ENCODE measurements at places on chromosomes 7 and 10.

DNA sequence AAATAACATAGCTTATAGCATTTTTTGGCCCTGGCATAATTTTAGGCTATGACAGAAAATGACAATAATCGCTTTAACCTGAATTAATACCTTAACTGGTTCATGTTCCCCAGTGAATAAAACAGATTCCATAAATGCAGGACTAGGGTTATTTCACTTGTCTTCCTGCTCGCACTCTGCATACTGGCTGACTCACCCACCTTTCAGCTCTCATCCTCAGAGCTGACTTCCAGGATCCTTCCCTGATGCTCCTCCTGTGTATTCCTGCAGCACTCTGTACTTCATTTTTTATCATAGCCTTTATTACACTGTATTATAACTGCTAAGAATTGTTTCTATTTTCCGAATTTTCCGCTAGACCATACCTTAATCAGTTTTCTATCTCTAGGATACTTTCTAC lies 123.7 kb downstream of the AVL9 start:
- DNase-seq, result no peak

- no peak for DNase-seq
Measured at GRCh38 chr7:44448922-44449583, 41.4 kb downstream of the NUDCD3 start.

GRCh38 chr10:70715853-70716795 lies 43.8 kb downstream of the ADAMTS14 start:
- DNase-seq, result no peak

- DNase-seq, result no peak
Measured at GRCh38 chr7:101754424-101755159, 62.8 kb upstream of the CUX1 start.

DNA sequence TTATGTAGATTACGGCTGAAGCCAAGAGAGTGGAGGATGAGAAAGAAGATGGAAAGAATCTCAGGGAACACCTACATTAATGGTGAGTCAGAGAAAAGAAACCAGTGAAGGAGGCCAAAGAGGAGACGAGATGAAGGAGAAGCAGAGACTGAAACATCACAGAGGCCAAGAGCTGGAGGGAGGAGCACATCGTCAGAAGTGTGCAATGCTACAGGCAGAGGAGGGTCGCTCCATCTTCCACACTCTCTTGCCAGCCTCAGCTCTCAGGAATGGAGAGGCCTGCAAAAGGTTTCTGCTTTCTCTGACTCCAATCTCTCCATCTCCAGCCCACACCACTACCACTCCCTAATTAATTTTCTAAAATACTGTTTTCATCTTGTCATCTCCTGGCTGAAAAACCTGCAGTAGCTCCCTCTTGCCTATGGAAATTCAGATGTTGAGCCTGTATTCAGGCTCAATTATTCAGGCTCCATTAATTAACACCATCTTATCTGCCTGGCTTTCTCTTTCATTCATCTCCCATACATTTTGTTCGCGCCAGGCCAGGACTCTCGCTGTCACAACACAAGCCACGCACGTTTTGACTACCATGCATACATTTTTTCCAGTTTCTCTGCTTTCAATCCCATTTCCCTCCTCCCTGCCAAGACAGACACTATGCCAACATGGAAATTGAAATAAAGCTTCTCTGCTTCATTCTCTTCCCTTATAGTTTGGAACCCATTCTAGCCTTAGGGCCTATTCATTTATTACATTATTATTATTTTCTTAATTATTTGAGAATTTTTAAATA lies 165.8 kb downstream of the INHBA start:
- DNase-seq, result no peak

- DNase-seq, result no peak
Measured at GRCh38 chr7:77498659-77499379, 38.3 kb upstream of the PTPN12 start.

- no peak for DNase-seq
Measured at GRCh38 chr7:123231021-123232000, 31.5 kb upstream of the SLC13A1 start.

DNA sequence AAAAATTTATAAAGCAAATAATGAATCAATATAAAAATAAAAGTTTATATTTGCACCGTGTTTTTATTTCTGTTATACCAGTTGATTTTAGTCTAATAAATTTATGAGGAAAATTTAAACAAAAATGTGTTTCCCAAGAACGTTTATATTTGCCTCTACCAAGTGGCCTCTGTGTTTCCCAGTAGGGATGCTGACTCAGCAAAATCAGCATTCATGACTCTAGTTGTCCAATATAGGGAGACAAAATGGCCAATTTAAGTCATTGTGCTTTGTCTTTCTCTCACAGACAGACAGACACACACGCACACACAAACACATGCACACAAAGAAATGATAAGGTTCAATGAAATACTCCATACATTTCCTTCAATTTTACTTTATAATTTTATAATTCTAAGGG lies 942.5 kb upstream of the ZWINT start:
- DNase-seq, result no peak

DNA sequence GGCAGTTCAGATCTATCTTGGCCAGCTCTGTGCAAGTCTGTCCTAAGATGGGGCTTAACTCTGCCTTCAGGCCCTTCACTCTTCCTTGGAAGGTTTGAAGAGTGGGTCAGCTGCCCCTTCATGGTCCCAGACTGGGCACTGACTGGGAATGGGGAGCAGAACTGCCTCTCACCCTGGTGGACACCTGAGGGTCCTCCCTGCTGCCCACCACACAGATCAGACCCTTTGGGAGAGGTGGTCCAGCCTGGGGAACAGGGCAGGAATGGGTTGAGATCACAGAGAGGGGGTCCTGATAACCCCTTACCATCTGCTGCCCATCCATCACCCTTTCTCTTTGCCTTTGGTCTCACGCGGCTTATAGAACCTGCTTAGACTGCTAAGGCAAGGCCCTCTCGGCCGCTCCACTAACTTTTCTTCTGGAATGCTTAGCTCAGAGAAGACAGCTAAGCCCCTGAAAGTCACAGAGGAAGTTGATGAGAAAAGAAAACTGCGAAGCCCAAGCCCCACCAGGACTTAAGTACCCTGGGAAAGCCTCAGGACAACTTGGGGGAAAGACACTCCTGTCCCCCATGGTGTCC lies 402 bp upstream of the CDHR1 start:
- DNase-seq, result no peak

- DNase-seq, result no peak
Measured at GRCh38 chr10:89357975-89358374, 19.9 kb upstream of the IFIT1B start.

- no peak for DNase-seq
Measured at GRCh38 chr10:107517811-107518210, 353.3 kb upstream of the SORCS1 start.

DNA sequence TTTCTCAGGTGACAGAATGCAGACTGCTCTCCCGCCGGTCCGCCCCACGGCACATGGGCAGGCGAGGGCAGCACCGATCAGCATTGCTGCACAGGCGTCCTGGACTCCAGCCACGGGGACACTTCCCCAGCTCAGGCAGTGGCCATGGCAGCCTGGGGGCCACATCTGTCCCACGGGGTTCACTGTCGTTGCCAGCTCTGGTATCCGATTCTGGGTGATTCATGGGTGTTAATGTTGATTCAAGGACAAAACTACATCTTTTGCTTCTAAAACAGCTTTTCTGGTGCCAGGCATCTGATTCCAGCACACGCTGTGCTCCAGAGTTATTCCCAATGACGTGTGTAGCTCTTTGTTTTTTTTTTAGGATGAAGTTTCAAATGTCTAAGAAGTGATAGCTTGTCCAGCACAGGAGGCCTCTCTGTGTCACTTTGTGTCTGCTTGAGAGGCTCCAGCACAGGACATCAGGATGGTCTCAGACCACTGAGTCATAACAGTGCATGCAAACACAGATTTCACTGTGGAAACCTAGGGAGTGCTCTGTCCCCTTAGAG lies 218.0 kb downstream of the WDR37 start:
- peak; percentile 35 for DNase-seq

GRCh38 chr10:125709553-125710474 lies 9.7 kb upstream of the EDRF1 start:
- no peak for DNase-seq

DNA sequence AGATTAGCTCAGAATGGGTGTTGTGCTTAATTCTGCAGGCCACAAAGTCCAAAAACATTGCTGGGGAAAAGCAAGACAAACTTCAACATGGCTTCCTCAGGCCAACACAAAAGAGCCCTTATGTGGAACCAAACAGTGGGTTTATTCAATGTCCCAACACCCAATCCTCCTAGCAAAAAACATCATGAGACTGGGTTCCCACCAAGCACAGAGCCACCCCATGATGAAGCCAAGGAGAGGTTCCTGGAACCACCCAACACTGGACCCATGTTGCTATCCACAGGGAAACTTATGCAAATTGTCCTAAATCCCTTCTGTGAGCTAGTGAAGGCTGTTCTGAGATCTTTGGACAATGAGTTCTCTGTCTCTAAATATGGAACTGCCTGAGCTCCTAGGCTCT lies 24.0 kb downstream of the SLC25A13 start:
- DNase-seq, result peak; percentile 56

GRCh38 chr10:113108194-113108835 lies 158.3 kb downstream of the TCF7L2 start:
- DNase-seq, result no peak

DNA sequence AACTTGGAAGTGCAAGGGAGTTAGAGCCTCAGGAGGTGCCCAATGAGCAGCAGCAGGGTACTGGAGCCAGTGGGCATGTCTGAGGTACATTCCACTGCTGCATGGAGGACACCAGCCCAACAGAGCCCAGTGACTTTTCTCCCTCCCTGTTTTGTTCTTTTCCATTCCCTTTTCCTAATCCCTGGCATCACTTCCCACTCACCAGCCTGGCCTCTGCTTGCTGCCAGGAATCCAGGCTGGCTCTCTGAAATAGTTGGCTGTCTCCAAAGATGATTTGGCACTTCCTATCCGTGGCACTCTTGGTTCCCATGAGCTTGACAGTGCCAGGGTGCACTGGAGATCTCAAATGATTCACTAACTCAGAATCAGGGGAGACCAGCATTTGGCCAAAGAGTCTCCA lies 97.7 kb upstream of the ZPBP start:
- peak; percentile 23 for DNase-seq

- no peak for DNase-seq
Measured at GRCh38 chr7:50284296-50284695, 20.2 kb upstream of the IKZF1 start.

- no peak for DNase-seq
Measured at GRCh38 chr10:66349726-66350125, 576.1 kb upstream of the LRRTM3 start.
